ENCODE measurements at places on chromosomes 1 and 21.

DNA sequence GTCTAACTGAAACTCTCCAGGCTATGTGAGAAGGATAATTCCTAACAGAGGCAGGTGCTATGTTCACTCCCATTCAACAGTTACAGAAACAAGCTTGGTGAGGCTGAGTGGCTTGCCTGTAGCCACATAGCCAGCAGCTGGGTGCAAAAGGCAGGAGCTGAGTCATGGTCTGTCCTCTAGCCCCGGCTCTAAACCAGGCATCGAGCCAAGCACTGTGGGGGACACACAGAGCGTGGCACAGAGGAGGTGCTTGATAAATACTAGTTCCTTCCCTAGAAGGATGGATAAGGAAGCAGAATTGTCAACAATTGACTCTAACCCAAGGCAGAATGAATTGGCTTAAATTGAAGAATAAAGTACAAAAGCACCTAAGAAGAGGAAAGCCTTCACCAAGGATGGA, 10.4 kb upstream of the KCNA2 start:
- no peak for DNase-seq

DNA sequence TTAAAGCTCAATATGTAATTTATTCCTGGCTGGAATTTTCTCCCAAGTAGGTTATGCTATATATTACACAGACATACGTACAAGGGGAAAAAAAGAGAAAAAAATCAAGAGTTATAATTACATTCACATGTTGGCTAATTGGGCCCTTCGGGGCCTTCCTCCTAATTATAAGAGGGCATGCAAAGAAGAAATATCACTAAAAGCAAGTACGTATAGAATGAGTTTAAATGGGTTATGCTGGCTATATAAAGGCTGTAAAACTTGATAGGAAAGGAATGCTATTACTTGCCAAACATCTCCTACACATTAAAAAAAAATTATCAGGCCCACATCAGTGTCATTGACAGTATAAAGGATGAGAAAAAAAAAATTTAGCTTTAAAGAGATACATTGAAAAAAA, 1396.1 kb upstream of the ADGRL4 start:
- no peak for DNase-seq

- DNase-seq: no peak
Measured at GRCh38 chr1:193062698-193063463, 3.5 kb downstream of the RO60 start.

GRCh38 chr1:64427879-64428278, 42.0 kb upstream of the CACHD1 start:
- DNase-seq: no peak

DNA sequence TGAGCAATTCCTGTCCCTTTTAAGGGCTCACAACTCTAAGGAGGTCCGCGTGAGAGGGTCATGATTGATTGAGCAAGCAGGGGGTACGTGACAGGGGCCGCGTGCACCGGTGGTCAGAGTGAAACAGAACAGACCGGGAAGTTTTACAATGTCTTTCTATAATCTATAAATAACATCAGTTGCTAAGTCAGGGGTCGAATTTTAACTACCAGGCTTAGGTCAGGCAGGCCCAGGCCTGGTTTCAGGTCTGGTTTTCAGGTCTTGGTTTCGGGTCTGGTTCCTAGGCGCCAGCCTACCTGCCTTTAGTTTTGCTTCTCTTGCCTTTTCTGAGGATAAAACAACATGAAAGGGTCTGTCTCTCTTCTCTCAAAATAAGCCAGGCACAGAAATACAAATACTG, 476.0 kb upstream of the CAMK1G start:
- DNase-seq: no peak

- DNase-seq: no peak
Measured at GRCh38 chr21:43281661-43282357, 113.0 kb downstream of the CRYAA start.

- no peak for DNase-seq
Measured at GRCh38 chr1:91036894-91037829, 15.3 kb upstream of the ZNF644 start.

GRCh38 chr21:16713331-16714117, 799.3 kb upstream of the CXADR start:
- no peak for DNase-seq

DNA sequence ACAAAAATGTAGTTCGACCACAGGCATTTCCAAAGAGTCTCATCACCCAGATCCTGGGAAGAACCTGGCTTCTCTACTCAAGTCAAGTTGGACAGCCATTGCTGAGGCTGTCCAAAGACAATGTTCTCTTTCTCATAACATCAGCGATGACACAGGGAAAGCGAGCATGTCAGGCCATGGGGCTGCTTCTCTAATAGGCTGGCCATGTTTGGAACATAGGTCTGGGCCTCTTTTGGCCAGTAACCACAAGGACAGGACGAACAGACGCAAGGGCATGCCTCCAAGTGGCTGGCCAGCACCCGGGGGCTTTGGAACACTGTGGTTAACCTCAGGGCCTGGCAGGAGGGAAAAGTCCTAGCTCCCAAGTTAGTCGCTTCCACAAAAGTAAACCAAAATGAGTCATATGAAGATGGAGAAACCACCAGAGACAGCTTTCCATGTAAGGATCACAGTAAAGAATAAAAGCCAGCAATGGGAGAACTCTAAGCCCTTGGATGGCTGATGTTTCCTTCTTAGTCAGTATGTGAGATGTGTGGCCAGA, 80.6 kb upstream of the SLC44A3 start:
- no peak for DNase-seq

- peak; percentile 64 for DNase-seq
Measured at GRCh38 chr21:45824546-45825215, 156.9 kb upstream of the COL6A1 start.

GRCh38 chr1:30929944-30930525, 21.5 kb upstream of the SDC3 start:
- no peak for DNase-seq

- no peak for DNase-seq
Measured at GRCh38 chr1:1406821-1407635, at the start of gene MRPL20. Gene MRPL20 (minus strand): TSS chr1:1407293. CDS start chr1:1407217, 76 bp downstream.

- no peak for DNase-seq
Measured at GRCh38 chr1:214583824-214584554, 19.0 kb upstream of the CENPF start.

- DNase-seq: no peak
Measured at GRCh38 chr1:193680924-193681316, 494.5 kb upstream of the B3GALT2 start.

- DNase-seq: no peak
Measured at GRCh38 chr1:10540277-10541005, 65.7 kb downstream of the PEX14 start.

- DNase-seq: no peak
Measured at GRCh38 chr1:115355069-115355468, 17.0 kb upstream of the NGF start.

GRCh38 chr1:245590726-245591125, 435.9 kb downstream of the KIF26B start:
- DNase-seq: peak; percentile 2

GRCh38 chr1:94038511-94038910, 82.4 kb downstream of the ABCA4 start:
- no peak for DNase-seq

DNA sequence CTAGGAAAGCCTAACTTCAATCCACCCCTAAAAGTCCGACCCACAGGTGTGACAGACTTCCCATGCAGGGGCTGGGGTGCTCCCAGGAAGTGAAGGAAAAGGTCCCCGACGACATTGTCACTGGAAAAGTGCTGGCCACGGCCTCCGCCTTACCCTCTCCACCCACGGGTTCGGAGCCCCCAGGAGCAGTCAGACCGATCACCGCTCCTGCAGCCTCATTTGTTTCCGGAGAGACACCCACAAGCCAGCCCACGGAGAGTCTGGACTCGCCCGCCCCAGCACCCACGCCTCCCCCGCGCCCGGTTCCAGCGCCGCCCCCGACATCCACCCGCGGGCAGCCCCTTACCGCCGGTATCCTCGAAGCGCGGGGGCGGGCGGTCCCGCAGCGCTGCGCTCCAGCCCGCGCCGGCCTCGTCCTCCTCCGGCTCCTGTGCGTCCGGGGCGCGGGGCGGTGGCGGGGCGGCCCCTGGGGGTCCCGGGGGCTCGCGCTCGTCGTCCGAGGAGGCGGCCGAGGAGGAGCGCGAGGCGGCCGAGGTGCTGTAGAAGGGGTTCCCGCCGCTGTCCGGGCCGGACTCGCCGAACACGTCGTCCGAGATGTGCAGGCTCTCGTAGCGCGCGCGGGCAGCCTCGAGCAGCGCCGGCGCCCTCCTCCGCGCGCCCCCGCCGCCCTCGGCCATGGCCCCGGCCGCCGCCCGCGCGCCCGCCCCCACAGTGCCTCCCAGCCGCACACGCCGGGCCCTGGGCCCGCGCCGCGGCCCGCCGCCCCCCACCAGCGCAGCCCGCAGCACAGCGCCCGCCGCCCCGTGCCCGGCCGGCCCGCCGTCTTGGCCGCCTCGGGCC, 660 bp downstream of the PGBD5 start:
- DNase-seq: peak; percentile 56

DNA sequence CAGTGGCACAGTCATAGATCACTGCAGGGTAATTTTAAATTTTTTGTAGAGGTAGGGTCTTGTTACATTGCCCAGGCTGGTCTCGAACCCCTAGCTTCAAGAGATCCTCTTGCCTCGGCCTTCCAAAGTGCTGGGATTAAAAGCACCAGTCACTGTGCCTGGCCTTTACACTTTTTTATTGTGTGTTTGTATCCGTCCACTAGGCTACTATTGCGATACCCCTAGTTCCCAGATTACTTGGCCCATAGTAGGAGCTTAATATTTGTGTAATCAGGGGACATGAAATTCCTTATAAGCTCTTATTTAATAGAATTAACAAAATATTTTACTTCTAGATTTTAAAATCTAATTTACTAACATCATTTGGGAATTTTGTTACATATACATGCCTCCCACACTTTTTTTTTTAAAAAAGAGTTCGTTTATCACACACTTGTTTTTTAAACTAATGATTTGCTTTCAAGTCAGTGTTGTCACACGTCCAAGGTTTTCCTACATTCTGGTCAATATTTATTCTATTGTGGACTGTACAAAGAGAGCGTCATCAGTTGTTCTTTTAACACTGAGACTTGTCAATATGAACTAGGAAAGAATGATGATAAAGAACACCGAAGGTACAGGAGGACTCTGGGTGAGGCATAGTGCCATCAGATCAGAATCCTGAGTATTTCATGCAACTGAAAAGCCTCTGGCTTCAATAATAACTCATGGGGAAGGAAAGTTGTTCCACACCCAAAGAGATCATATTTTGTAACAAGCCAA, 63.7 kb downstream of the LEPR start:
- DNase-seq: no peak

GRCh38 chr1:110425612-110426152, 18.2 kb upstream of the LAMTOR5 start:
- DNase-seq: no peak

DNA sequence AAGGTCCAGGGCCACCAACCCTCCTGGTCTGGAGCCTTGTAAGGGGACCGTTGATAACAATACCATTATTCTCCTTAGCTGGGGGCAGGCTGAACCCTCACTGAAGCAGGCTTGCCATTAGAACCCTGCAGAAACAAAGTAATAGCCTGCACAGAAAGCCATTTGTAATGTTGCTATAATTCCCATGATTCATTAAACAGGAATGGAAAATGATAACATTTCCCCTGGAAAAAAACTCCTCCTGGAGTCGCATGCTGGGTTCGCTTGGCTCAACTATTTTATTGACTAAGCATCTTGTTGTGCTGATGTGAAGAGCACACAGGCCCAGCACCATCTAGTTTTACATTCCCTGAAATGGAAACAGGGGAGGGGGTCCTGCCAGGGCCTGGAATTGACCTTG, 155.6 kb upstream of the CSF3R start:
- no peak for DNase-seq

DNA sequence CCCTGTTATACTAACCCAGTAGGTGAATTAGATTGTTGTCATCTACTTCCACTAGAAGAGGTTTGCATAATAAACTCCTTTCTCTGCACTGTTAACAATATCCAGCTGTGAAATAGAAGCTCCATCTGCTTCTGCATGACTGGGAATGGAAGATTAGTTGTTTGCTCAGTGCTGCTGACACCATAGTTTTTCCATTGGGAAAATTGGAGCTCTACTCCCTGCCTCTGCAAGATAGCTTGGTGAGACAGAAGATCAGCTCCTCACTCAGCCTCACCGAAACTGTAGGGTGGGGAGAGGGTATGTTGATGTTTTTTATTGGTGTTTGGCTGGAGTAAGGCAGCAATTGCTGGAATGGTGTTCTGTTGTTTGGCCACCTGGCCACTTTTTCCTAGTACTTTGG, 331.6 kb upstream of the ADAMTS5 start:
- no peak for DNase-seq

DNA sequence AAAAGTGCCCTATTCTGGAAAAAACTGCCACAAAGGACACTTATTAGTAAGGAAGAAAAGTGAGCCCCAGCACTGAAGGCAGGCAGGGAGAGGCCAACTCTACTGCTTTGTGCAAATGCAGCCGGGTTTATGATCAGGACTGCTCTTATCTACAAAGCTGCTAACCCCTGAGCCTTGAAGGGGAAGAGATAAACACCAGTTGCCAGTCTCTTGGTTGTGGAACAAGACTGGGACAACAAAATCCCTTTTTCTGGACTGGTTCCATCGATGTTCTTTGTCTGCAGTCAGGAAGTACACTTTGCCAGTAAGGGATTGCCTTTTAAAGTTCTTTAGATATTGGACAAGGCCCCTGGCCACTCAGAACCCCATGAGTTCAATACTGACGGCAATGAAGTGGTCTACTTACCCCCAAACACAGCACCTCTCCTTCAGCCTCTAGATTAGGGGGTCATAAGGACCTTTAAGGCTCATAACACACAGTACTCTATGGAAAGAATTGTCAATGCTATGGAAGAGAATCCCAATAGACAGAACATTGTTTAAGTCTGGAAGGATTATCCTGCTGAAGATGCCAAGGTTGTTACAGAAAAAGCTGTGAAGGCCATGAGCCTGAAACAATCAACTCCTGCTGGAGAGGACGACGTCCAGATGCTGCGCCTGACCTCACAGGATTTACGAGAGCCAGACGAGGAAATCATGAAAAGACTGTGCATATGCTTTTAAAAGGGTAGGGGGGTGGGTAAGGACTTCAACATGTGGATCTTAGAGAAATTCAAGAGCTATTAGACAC, 43.6 kb downstream of the GNB1 start:
- DNase-seq: no peak

DNA sequence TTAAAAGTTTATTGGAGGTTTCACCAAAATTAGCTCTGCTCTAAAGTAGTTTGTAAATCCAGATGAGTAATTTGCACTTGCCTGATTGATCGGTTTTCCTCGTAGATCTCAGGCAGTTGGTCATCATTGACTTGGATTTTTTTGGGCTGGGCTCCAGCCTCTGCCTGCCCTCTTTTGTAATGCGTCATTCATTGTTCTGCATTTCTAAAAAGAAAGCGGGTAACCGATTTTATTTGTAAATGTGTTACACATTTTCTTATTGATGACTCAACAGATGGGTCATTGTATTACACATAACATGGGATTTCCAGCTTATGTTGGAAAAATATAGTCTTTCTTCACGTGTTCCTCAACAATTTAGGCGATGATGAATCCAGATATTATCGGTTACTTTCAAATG, 5.5 kb downstream of the ETS2 start:
- no peak for DNase-seq

All from vagina (tissue), 2 donors.